Right atrium auricular region (tissue), 2 donors: ENCODE measurements at places on chromosomes 13 and 19. TPM values are rescaled to one million over a fixed set of nuclear protein-coding genes. Genes with fewer than 3 reads are reported as not detected.

- no peaks in the 10 kb centered on the region for H3K36me3 ChIP-seq
- no peaks in the 10 kb centered on the region for H3K4me1 ChIP-seq
- no peaks in the 10 kb centered on the region for H3K27me3 ChIP-seq
- H3K4me3 ChIP-seq, result no peak overlapping the region
Measured at GRCh38 chr19:5452594-5453565, 2.3 kb upstream of the ZNRF4 start.

DNA sequence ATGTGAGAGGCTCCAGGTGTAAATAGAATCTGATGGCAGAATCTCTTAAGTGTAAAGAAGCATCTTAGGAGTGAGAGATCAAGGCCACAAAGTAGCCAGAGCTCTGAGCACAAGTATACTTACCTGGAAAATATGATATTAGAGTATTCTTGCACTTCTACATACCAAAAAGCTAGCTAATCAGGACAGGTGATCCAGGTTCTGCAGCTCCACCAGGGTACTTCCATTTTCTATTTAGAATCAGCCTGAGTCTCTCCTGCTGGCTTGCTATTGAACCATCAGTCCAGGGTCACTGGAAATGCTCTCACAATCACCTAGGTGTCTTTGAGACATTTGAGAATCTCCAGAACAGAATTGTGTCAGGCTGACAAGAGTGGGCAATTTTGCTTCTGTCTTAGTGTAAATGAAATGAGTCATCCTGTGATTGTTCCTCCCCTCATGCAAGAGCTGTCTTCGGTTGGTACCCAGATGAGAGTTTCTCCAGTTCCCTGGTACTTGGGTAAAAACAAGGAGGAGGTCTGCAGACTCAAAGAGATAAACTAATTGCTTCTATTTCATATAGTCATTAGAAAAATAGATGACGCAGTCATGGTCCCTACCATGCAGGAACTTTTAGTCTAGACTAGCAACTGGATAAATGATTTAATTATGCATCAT, 14.6 kb downstream of the ZNF254 start:
- peaks cover 10% of the 10 kb centered on the region for H3K4me1 ChIP-seq
- DNase-seq, result no peak
- H3K4me3 ChIP-seq, result no peak overlapping the region

GRCh38 chr13:25062479-25062878, 33.5 kb upstream of the PABPC3 start:
- H3K4me1 ChIP-seq, result no peaks in the 10 kb centered on the region
- no peaks in the 10 kb centered on the region for H3K36me3 ChIP-seq
- no peaks in the 10 kb centered on the region for H3K27me3 ChIP-seq
- DNase-seq, result no peak
- H3K4me3 ChIP-seq, result no peak overlapping the region
- no peak overlapping the region for H3K27ac ChIP-seq

DNA sequence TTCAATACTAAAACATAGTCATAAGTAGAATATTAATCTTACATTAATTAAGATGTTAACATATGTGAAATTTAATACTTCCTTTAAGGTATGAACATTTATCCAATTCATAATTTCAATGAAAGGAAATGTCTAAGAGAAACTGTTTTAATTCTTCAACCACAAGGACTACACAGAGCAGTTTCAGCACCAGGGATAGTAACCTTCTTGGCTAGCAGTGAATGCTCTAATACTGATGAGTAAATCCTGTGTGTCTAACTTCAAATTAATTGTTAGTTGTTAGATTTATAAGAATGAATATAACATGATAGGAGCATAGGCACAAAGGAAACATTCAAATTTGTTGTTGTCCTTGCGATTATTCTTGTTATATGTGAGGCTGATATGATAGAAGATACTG, 15.6 kb upstream of the NBEA start:
- H3K27ac ChIP-seq, result no peak overlapping the region
- H3K27me3 ChIP-seq, result no peaks in the 10 kb centered on the region
- H3K36me3 ChIP-seq, result no peaks in the 10 kb centered on the region

GRCh38 chr13:25179832-25180774, 8.0 kb upstream of the AMER2 start:
- no peaks in the 10 kb centered on the region for H3K36me3 ChIP-seq
- H3K4me1 ChIP-seq, result no peaks in the 10 kb centered on the region
- no peak for DNase-seq
- no peak overlapping the region for H3K27ac ChIP-seq
- H3K4me3 ChIP-seq, result no peak overlapping the region
- H3K27me3 ChIP-seq, result no peaks in the 10 kb centered on the region

GRCh38 chr19:39144290-39145071, 18.9 kb downstream of the PAK4 start:
- no peak for DNase-seq
- H3K27me3 ChIP-seq, result no peaks in the 10 kb centered on the region
- no peaks in the 10 kb centered on the region for H3K36me3 ChIP-seq
- H3K4me1 ChIP-seq, result peaks cover 37% of the 10 kb centered on the region
- peak overlapping the region; percentile 77 for H3K27ac ChIP-seq

GRCh38 chr13:35524171-35524570, 47.7 kb upstream of the MAB21L1 start:
- no peaks in the 10 kb centered on the region for H3K4me1 ChIP-seq
- no peaks in the 10 kb centered on the region for H3K36me3 ChIP-seq
- no peak for DNase-seq
- no peak overlapping the region for H3K27ac ChIP-seq

KLC3 gene
- total RNA-seq, result not detected

GRCh38 chr13:44801990-44802389, 187.3 kb downstream of the NUFIP1 start:
- no peak overlapping the region for H3K4me3 ChIP-seq
- DNase-seq, result no peak
- no peaks in the 10 kb centered on the region for H3K4me1 ChIP-seq
- no peaks in the 10 kb centered on the region for H3K36me3 ChIP-seq

GRCh38 chr13:107020393-107020792, 452.5 kb upstream of the ARGLU1 start:
- H3K4me1 ChIP-seq, result no peaks in the 10 kb centered on the region
- no peaks in the 10 kb centered on the region for H3K36me3 ChIP-seq
- no peak overlapping the region for H3K4me3 ChIP-seq

COL4A2 gene
- 141 TPM for total RNA-seq

BTBD2 gene
- total RNA-seq, result 55.9 TPM

DNA sequence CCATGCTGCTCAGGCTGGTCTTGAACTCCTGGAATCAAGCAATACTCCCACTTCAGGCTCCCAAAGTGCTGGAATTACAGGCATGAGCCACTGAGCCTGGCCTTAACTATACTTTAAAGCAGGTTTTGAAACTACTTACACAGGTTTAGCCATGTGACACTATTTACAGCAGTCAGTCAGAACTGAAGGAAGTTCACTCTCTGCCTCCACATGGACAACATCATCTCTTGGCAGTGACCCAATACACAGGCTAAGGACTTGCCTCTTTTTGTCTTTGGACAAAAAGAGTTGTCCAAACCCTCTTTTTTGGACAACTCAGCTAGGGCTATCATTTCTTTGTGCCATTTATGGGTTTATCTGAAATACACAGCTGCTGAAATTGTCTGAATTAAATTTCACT, 89.0 kb upstream of the CLDN10 start:
- no peaks in the 10 kb centered on the region for H3K36me3 ChIP-seq
- H3K27me3 ChIP-seq, result no peaks in the 10 kb centered on the region
- DNase-seq, result no peak
- H3K27ac ChIP-seq, result no peak overlapping the region
- no peaks in the 10 kb centered on the region for H3K4me1 ChIP-seq
- H3K4me3 ChIP-seq, result no peak overlapping the region

DNA sequence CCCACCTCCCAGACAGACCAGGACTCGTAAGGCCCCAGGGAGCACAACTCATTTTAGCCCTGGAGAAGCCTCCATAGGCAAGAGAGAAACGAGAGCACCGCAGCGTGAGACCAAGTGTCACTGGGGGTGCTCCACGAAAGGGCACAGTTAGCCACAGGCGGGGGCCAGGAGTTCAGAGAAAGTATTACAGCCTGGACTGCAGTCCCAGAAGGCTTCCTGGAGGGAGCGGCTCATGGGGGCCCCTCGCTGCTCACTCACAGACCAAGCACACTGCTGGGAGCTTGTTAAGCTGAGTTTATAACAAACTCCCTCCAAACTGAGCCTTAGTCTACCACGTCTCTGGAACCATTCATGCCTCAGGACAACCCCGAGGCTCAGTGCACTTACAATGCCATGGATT, 16.5 kb downstream of the ANKRD27 start:
- H3K4me1 ChIP-seq, result no peaks in the 10 kb centered on the region
- no peak overlapping the region for H3K27ac ChIP-seq
- H3K36me3 ChIP-seq, result peaks cover 42% of the 10 kb centered on the region
- no peak for DNase-seq

- H3K4me1 ChIP-seq, result no peaks in the 10 kb centered on the region
- H3K36me3 ChIP-seq, result no peaks in the 10 kb centered on the region
- H3K4me3 ChIP-seq, result no peak overlapping the region
- peak overlapping the region; percentile 32 for H3K27ac ChIP-seq
Measured at GRCh38 chr13:46595136-46595884, 42.3 kb downstream of the LRCH1 start.

DNA sequence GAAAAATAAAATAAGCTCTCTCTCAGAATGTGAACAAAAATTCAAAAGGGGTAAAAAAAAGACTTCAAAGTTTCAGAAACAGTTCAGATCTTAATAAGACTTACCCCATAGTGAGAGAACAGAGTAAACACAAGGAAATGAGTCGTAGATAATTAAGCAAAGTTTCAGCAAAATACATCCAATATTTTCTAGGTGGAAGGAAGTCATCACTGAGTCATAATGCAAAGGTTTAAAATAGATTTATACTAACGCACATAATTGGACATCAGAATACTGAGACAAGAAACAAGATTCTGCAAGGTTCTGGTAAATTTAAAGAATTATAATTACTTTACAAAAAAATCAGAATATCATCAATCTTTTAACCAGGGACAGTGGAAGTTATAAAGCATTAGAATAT, 1370.7 kb upstream of the ATXN8OS start:
- no peak for DNase-seq
- H3K4me1 ChIP-seq, result no peaks in the 10 kb centered on the region
- H3K4me3 ChIP-seq, result no peak overlapping the region
- no peak overlapping the region for H3K27ac ChIP-seq
- no peaks in the 10 kb centered on the region for H3K27me3 ChIP-seq
- H3K36me3 ChIP-seq, result no peaks in the 10 kb centered on the region

DNA sequence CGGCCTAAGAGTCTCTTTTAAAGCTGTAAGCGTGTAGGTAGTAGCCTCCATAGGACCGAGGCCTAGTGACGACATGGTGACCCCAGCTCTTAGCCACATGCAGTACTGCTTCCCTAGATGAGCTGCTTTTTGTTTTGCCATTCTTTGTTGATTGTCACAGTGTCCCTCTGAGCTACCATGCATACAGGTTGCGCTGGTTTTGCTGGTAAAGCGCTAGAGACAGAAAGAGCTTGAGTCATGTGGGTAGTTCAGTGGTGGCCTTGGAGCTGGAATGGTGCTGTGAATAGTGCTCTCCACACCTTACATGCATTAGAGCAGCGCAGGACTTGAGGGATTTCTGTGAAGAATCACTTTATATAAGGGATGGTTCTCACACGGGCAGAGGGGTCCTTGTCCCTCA, 5.1 kb downstream of the HNRNPM start:
- H3K27me3 ChIP-seq, result no peaks in the 10 kb centered on the region
- peaks cover 9% of the 10 kb centered on the region for H3K36me3 ChIP-seq
- no peak overlapping the region for H3K27ac ChIP-seq
- DNase-seq, result no peak
- no peaks in the 10 kb centered on the region for H3K4me1 ChIP-seq
- no peak overlapping the region for H3K4me3 ChIP-seq

DNA sequence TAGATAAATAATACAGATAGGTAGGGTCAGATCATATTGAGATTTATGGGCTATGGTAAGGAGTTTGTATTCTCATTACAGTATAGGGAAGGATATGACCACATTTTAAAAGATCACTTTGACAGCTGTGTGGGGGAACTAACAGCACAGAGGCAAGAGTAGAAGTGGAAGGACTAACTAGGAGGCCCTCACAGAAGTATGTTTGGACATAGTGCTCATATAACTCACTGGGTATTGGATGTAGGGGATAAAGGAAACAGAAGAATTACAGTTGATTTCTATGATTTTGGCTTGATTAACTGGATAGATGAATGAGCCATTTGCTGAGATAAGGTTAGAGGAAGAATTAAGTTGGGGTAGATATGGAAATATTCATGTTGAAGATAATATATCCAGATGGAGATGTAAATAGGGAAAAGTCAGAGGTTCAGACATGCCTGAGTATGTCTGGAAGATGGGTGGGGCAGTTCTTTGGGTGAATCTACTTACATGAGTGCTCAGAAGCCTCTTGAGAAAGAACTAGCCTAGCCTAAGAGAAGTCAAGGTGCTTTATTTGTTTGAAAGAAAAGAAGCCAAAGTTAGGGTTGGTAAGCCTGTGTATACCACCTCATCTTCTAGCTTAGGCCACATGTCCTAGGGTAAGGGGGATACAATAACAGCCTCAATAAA, 133.4 kb downstream of the NDFIP2 start:
- no peaks in the 10 kb centered on the region for H3K27me3 ChIP-seq

DNA sequence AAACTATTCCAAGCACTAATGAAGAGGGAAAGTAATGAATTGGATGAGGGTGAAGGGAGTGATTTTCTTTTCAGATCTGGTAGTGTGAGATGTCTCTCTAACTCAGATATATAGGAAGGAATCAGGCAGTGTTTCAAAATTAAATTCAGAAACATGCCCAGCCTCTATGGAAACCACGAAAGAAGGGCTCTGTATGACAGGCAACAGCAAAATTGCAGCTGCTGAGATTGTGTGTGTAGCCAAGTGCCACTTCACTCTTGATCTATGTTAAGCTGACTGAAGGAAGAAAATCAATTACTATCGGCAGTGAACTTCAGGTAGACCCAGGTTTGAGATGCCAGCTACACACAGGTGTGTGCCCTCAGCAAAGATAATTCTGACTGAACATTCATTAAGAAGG, 387.4 kb downstream of the PCDH9 start:
- no peak for DNase-seq
- no peaks in the 10 kb centered on the region for H3K4me1 ChIP-seq
- H3K27ac ChIP-seq, result no peak overlapping the region
- no peaks in the 10 kb centered on the region for H3K27me3 ChIP-seq
- H3K4me3 ChIP-seq, result no peak overlapping the region
- no peaks in the 10 kb centered on the region for H3K36me3 ChIP-seq

GRCh38 chr13:44967704-44968433, 21.4 kb downstream of the NUFIP1 start:
- peak overlapping the region; percentile 56 for H3K27ac ChIP-seq
- no peak for DNase-seq
- H3K36me3 ChIP-seq, result peaks cover 17% of the 10 kb centered on the region
- H3K27me3 ChIP-seq, result no peaks in the 10 kb centered on the region
- no peak overlapping the region for H3K4me3 ChIP-seq
- H3K4me1 ChIP-seq, result no peaks in the 10 kb centered on the region

GRCh38 chr19:37466277-37466797, 907 bp downstream of the ZNF569 start:
- no peaks in the 10 kb centered on the region for H3K27me3 ChIP-seq
- DNase-seq, result no peak
- peak overlapping the region; percentile 94 for H3K27ac ChIP-seq
- H3K4me1 ChIP-seq, result no peaks in the 10 kb centered on the region

- H3K4me1 ChIP-seq, result no peaks in the 10 kb centered on the region
- no peak for DNase-seq
- no peak overlapping the region for H3K27ac ChIP-seq
- H3K36me3 ChIP-seq, result no peaks in the 10 kb centered on the region
- no peaks in the 10 kb centered on the region for H3K27me3 ChIP-seq
- H3K4me3 ChIP-seq, result no peak overlapping the region
Measured at GRCh38 chr13:49635599-49636433, 7.5 kb downstream of the ARL11 start.
